Activated naive CD4-positive, alpha-beta T cell treated with anti-CD3 and anti-CD28 coated beads, Interleukin-2, amount 50 U/mL, for 16 hours (primary cell): ENCODE measurements at places on chromosomes 12 and 14.
A peak's percentile ranks its signal among the peaks of the same experiment; 100 is the strongest.

DNA sequence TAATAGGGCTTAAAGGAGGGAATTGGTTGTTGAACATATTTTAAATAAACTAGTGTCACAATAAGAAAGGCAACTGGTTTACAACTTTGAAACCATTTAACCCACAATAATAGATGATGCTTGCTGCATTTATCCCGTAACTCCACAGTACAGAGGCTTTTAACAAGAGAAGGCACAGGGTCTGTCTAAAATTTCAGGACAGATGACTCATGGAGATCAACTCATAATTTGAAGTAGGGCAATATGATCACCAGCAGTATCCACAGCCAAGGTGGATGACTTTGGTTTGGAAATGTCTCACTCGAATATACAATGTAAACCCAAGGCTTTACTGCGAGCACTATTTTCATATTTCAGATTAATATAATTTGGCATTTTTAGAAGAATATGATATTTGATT, 340.2 kb downstream of the LRIG3 start:
- no peak for DNase-seq

DNA sequence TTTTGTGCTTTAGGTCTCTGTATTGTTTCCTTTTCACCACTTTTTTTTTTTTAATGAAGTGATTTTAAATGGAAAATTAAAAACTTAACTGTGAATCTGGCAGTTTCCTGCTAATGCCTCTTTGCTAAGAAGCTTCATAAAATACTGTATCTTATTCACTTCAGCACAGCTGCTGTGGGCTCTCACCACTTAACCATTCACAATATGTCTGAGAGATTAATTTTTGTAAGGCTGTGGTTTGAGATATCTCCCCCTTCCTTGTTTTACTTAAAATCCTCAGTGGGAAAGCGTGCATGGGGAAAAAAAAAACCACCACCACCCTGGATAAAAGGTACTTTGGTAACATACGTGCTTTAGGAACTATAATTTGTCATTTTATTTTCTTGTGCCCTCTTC, 115.9 kb downstream of the ETV6 start:
- no peak for DNase-seq

GRCh38 chr14:87049950-87050349, 943.0 kb downstream of the GALC start:
- DNase-seq, result no peak

- peak; percentile 99 for DNase-seq
These were observed at the start of gene HOMEZ for GRCh38 chr14:23286020-23286901. Gene HOMEZ (minus strand): TSS chr14:23286132. CDS start chr14:23285952, 180 bp downstream.

DNA sequence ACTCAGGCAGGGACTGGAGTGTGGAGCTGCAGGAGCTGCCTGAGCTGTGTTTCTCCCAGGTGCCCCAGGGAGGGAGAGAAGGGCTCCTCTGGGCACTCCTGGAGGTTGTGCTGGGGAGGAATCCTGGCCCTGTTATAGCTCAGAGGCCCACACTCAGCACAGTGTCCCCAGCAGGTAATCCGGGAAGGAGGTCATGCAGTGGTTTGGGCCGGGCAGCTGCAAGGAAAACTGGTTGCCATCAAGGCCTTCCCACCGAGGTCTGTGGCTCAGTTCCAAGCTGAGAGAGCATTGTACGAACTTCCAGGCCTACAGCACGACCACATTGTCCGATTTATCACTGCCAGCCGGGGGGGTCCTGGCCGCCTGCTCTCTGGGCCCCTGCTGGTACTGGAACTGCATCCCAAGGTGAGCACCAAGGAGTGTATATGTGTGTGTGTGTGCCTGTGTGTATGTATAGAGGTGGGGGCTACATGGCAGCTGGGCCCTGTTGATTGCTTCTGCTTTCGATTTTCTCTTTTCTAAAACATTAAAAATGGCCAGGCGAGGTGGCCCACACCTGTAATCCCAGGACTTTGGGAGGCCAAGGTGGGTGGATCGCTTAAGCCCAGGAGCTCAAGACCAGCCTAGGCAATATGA, 2.0 kb downstream of the AMHR2 start:
- DNase-seq, result no peak

GRCh38 chr12:58765653-58766512, 154.4 kb downstream of the LRIG3 start:
- no peak for DNase-seq

DNA sequence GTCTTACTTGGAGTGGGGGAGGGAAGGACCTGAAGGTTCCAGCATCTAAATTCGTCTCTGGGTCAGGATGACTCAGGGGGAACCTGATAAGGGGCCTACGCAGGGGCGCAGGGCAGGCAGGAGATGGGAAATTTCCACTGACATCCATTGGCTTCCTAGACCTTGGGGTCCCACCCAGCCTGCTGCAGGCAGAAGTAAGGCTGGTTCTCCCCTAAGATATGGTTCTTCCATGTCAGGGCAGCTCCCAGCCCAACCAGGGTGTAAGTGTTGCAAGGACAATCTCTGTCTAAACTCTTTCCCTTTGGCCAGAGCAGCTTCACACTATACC, 2.1 kb upstream of the NDRG2 start:
- DNase-seq, result no peak

DNA sequence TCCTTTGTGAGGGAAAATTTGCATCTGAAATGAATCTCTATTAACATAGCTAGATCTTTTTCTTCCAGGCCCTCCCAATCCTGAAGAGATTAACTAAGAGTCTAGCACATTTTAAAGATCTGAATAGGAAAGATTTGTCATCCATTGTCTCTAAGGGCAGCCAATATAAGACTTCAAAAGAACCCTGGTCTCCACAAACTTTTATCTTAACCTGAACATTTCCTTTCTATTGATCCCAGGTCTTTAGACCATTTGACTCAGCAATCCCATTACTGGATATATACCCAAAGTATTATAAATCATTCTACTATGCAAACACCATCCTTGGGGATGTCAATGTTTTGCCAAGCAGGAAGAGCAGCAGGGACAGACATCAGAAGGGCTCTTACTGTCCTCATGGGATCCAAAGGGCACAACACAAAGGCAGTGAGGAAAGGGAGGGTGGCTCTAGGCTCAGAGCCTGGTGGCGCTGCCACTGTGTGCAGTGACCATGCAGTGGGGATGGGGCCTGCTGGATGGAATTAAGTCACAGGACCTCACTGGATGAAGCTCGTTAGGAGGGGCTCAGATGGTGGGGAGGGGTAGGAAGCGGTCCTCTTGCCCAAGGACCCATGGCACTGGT, 12.7 kb upstream of the BDKRB2 start:
- no peak for DNase-seq

- DNase-seq, result no peak
These were observed 8.7 kb downstream of the MTERF2 start for GRCh38 chr12:106978035-106978800.

DNA sequence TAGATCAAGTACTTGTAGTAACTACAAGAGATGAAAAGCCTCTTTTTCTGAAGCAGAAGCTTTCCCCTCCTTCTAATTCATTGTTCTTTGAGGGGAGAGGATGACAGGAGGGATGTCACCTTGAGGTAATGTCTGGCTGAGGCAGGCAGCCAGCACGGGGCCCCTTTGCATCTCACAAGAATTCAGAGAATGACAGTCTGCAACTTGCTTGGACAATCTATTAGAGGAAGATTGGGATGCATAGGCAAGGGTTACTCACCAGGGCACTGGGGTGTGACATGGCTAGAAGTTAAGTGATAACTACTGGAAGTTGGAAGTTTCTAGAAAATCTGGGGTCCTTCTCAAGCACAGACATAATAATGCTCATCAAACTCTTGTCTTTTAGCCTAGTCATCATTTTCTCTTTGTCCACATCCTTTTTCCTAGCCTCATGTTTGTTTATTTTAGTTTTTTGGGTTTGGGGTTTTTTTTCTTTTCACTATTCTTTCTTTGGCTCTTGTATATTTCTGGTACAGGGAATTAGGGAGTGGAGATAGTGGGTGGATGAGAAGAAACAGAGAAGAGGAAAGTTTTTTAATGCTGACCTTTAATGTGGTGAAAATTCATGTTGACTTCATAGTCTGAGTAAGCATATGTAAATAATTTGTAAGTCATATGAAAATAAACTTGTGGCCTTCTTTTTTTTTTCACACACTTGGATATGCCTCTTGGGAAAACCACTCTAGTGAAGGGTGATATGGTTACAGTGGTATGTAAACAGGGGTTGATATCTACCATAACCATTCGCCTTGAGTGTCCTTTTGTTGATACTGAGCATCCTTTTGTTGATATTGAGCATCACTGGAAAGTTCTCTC, 55.1 kb downstream of the TTLL5 start:
- DNase-seq, result no peak

DNA sequence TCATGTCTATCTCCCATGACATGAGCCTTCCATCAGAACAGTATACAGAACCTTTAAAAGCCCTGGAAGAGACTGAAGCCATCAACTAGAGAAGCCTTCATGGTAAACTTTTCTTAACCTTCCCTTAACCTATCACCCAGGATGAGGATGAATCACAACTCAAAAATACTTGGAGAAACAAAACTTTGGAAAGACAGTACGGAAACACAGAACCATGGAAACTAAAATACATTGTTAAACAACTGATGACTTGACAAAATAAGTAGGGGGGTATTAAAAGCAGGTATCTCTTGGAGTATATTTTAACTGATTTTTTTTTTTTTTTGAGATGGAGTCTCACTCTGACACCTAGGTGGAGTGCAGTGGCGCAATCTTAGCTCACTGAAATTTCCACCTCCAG, 8.7 kb downstream of the TM7SF3 start:
- DNase-seq, result no peak

GRCh38 chr14:100304825-100305323, 1.4 kb downstream of the SLC25A29 start:
- DNase-seq, result no peak

GRCh38 chr12:129564768-129565167, 339.1 kb downstream of the TMEM132D start:
- DNase-seq, result no peak

DNA sequence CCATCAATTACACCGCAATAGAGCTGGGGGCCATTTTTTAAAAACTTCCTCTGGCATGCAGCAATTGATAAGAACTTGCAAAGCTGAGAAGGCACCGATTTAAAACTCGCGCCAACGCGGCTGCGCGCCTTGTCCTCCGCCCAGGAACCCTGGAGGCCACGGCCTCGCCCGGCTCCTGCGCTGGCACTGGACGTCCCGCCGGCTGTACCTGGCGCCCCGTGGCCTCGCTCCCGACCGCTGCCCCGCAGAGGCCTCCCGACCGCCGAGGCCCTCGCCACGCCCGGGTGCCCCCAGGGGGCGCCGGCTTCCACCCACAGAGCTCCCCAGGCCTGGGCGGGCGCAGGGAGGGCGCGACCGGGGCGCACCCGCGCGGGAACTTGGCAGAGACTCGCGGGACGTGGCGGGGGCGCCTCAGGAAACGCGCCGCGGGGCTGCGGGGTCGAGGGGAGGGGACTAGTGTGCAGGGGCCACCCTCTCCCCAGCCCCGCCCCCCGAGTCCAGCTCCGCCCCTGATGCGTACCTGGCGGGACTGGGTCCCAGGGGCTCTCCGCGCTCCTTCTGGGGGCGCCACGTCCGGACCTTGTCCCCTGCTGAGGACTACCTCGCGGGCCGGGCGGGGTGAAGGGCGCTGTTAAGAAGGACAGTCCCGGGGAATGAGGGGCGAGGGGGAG, 65.7 kb downstream of the TNFAIP2 start:
- peak; percentile 23 for DNase-seq

DNA sequence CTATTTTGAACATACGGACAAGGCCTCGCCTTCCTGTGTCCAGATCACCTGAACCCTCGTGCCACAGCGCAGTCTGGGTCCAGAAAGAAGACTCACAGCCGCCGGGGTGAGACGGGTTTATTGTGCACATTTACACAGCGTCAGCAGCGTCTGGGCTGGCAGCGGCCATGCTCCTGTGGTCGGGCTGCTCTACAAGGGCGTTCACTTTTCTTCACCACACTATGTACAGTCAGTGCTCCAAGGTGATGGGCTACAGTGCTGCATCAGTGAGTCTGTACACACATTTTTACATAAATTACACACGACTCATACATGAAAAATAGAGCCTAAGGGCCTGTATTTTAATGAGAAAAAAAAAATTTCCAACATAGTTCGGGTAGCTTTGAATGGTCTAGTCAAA, 18.0 kb downstream of the ZFYVE21 start:
- DNase-seq, result no peak

DNA sequence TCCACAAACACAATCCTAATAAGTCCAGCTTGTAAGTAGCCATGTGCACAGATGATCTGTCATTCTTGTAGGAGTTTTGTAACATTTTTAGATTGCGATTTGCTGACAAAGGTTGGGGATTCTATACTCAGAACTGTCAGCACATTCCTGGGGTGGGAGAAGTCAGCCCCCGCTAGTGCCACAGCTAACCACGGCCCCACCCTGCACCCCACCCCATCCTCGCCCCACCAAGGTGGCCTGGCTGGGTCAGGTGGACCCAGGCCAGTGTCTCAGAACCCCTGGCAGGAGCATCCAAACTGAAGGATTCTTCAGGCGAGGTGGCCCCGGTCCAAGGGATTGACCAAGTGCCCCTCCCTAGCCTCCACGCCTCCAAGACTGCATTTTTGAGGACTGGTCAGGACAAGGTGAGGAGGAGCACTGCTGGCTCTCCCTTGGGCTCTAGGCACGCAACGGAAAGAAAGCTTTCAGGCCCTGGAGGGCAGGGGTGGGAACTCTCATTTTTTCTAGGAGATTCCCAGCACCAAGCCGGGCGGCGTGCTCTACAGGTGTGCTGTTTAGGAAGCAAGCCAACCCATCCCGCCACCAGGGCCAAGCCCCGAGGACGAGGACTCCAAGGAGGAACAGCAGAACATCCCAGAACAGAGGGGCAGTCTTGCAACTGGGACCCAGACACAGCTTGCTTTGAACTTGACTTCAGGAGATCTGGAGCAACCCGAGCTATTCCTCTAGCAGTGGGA, 172.8 kb downstream of the BCL11B start:
- DNase-seq, result no peak

- no peak for DNase-seq
These were observed 134.7 kb downstream of the GPR135 start for GRCh38 chr14:59330455-59330854.

GRCh38 chr14:99586761-99587459, 17.1 kb downstream of the CCDC85C start:
- DNase-seq, result no peak

- no peak for DNase-seq
These were observed 25.1 kb upstream of the SLC8A3 start for GRCh38 chr14:70213721-70214282.

- DNase-seq, result no peak
These were observed 3.8 kb downstream of the TXNRD1 start for GRCh38 chr12:104219361-104219892.

- no peak for DNase-seq
These were observed 111.4 kb upstream of the TMEM132C start for GRCh38 chr12:128155571-128155970.

DNA sequence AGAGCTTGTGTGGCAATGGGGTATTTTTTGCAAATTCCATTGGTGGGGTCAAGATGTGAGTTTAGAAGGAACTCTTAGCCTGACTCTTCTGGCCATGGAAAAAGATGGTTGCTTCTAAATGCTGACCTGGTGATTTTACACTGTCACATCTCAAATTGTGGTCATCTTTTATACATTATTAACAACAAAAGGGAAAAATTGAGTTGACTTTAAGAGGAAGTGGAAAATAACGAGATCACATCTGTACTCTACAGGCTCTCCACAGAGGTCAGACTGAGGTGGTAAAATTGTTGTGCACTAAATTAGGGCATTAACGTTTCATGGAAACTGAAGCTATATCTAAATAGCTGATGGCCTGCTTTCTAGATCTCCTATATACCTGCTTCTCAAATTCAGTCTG, 44.7 kb downstream of the PTPN11 start:
- no peak for DNase-seq

GRCh38 chr14:23386999-23387398, 10.2 kb downstream of the CMTM5 start:
- DNase-seq, result no peak

- peak; percentile 88 for DNase-seq
These were observed at the start of the genes CPSF2 and NDUFB1 for GRCh38 chr14:92121670-92122350. Gene CPSF2 (plus strand): TSS chr14:92121969. CDS start chr14:92130985, 9,016 bp downstream. Gene NDUFB1 (minus strand): TSS chr14:92121706. CDS start chr14:92117637, 4,069 bp downstream.

GRCh38 chr12:6375269-6376078, at the start of gene SCNN1A:
Gene SCNN1A (minus strand): TSS chr12:6375563. CDS start chr12:6374783, 780 bp downstream.
- no peak for DNase-seq
